Muscle of back (tissue), 13 donors: ENCODE measurements at places on chromosomes 2 and 18. TPM values are rescaled to one million over a fixed set of nuclear protein-coding genes. Genes with fewer than 3 reads are reported as not detected.

Gene SLC4A5
- polyA plus RNA-seq: 1.4 TPM

Gene ITGB6
- polyA plus RNA-seq: 31.8 TPM

Gene CFLAR
- 59.4 TPM for polyA plus RNA-seq

Gene MZT2A
- polyA plus RNA-seq: 30.2 TPM

Gene POTEC
- polyA plus RNA-seq: not detected

Gene C2orf68
- polyA plus RNA-seq: 48.5 TPM

Gene AKAIN1
- polyA plus RNA-seq: not detected

Gene CYP26B1
- polyA plus RNA-seq: 11.8 TPM

Gene RGPD3
- 0.09 TPM for polyA plus RNA-seq

Gene ZSCAN30
- 19.9 TPM for polyA plus RNA-seq

Gene ERFE
- polyA plus RNA-seq: 15.0 TPM

Gene KYNU
- 1.1 TPM for polyA plus RNA-seq

Gene NT5DC4
- polyA plus RNA-seq: not detected

Gene FLACC1
- 1.9 TPM for polyA plus RNA-seq

Gene SP100
- polyA plus RNA-seq: 15.3 TPM

Gene CMPK2
- polyA plus RNA-seq: 3.8 TPM

Gene IMPACT
- 39.0 TPM for polyA plus RNA-seq

Gene VWA3B
- polyA plus RNA-seq: 0.30 TPM

Gene GPATCH11
- polyA plus RNA-seq: 8.1 TPM

Gene SNTG2
- 0.52 TPM for polyA plus RNA-seq

Gene MRO
- polyA plus RNA-seq: 0.44 TPM

Gene REG1B
- polyA plus RNA-seq: not detected

Gene LCT
- polyA plus RNA-seq: not detected

Gene REEP1
- polyA plus RNA-seq: 48.2 TPM
